ENCODE measurements at places on chromosomes 6 and 20. TPM values are rescaled to one million over a fixed set of nuclear protein-coding genes. Genes with fewer than 3 reads are reported as not detected.
A peak's percentile ranks its signal among the peaks of the same experiment; 100 is the strongest.

- DNase-seq: no peak
- H3K36me3 ChIP-seq: no peaks in the 10 kb centered on the region
- no peak overlapping the region for H3K27ac ChIP-seq
Measured at GRCh38 chr6:24997231-24997630, 61.5 kb upstream of the RIPOR2 start.

DNA sequence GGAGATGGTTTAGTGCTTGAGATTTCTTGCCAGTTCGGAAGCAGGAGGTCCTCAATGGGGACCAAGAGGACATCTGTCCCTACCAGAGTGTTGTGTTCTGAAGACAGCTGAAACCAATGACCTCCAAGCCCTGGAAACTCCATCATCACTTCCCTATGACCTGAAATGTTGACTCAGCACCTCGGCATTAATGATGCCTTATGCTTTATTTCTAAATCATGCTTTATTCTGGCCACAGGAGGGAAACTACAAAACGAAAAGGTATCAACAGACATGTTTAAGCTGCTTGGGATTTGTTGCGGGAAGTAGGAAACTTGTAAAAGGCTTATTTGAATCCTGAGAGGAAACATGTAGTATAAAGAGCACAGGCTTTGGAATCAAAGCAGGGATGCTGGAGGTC is 389.1 kb upstream of the CHD6 start:
- H3K27ac ChIP-seq: no peak overlapping the region
- H3K4me3 ChIP-seq: no peak overlapping the region
- DNase-seq: no peak
- H3K36me3 ChIP-seq: no peaks in the 10 kb centered on the region
- H3K27me3 ChIP-seq: no peaks in the 10 kb centered on the region

GRCh38 chr20:22836877-22837276 is 198.2 kb upstream of the SSTR4 start:
- no peaks in the 10 kb centered on the region for H3K36me3 ChIP-seq
- DNase-seq: no peak
- peaks cover 50% of the 10 kb centered on the region for H3K4me1 ChIP-seq
- H3K27me3 ChIP-seq: no peaks in the 10 kb centered on the region
- no peak overlapping the region for H3K4me3 ChIP-seq

DNA sequence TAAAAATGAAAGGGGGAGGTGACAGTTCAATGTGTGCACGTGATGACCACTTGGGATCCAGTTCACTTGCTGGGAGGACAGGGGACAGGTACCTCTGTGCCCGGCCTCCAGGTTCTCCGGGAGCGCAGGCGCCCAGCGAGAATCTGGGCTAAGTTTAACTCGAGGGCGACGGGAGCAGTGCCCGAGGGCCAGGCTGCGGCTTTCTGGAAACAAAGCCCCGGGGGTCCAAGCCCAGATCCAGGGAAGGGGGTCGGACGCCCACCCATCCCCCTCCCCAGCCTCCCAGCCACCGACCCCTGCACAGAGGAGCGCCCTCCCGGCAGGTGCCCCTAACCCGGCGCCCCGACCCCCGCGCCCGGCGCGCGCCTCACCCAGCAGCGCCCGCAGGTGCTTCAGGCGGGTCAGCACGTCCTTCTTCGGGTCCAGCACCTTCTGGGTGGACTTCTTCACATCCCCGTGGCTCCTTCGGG is 405 bp downstream of the RALGAPA2 start:
- peaks cover 6% of the 10 kb centered on the region for H3K4me1 ChIP-seq
- DNase-seq: no peak
- 0 out of 2 replicates have a peak, but pooled peaks cover 3% of the 10 kb centered on the region for H3K36me3 ChIP-seq
- H3K27me3 ChIP-seq: no peaks in the 10 kb centered on the region
- H3K4me3 ChIP-seq: peak overlapping the region; percentile 88

GRCh38 chr20:36604952-36605398 is 604 bp upstream of the RAB5IF start:
- peaks cover 33% of the 10 kb centered on the region for H3K36me3 ChIP-seq
- peak overlapping the region; percentile 80 for H3K4me3 ChIP-seq
- H3K27ac ChIP-seq: peak overlapping the region; percentile 13
- DNase-seq: no peak
- H3K27me3 ChIP-seq: no peaks in the 10 kb centered on the region

- no peak overlapping the region for H3K27ac ChIP-seq
- H3K36me3 ChIP-seq: no peaks in the 10 kb centered on the region
- DNase-seq: no peak
- no peak overlapping the region for H3K4me3 ChIP-seq
Measured at GRCh38 chr20:15842872-15843271, 730.4 kb downstream of the KIF16B start.

DNA sequence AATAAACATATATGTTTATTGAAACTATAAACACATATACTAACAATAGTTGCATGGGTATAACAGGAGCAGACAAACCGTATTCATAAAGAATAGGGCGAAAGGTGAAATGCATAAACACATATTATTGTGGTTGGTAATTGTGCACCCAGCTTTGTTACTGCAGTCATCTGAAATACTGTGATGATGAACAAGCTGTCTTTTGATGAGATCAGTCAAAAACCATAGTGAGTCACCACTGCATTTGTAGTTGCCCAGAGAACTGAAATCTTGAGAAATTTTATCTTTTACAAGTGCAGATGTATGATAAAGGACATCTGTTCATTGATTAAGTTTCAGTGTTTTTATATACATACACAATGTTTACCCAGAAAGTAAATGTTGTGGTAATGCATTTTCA is 133.7 kb downstream of the MYO6 start:
- no peaks in the 10 kb centered on the region for H3K27me3 ChIP-seq
- no peak overlapping the region for H3K4me3 ChIP-seq
- H3K27ac ChIP-seq: no peak overlapping the region
- peak; percentile 7 for DNase-seq
- H3K36me3 ChIP-seq: no peaks in the 10 kb centered on the region
- H3K4me1 ChIP-seq: no peaks in the 10 kb centered on the region

DNA sequence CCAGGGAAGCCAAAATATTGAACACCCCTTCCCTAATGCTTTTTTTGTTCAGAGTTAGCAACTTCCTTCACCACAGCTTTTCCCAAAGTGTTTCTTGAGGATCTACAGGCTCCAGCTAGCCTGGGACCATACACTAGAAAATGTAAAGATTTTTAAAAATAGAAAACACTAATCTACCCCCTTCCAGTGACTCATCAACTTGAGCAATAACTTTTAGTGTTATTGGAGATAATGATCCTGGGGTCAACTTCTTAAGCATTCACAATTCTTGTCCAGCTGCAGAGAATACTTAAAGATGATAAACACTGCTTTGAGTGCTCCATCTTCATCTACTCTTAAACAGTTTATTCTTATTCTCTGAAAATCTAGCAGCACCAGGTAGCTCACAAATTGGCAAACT is 131.6 kb downstream of the COL9A1 start:
- no peak for DNase-seq
- H3K27ac ChIP-seq: no peak overlapping the region
- no peaks in the 10 kb centered on the region for H3K36me3 ChIP-seq
- no peaks in the 10 kb centered on the region for H3K4me1 ChIP-seq
- no peak overlapping the region for H3K4me3 ChIP-seq

RBM39 gene
- total RNA-seq: 277 TPM

GJA10 gene
- not detected for total RNA-seq

HLA-B gene
- 4,578 TPM for total RNA-seq

CCM2L gene
- not detected for total RNA-seq

CCN2 gene
- 292 TPM for total RNA-seq
